Cortex of kidney (tissue), 1 donor: ENCODE measurements at places on chromosomes 2 and 18.

DNA sequence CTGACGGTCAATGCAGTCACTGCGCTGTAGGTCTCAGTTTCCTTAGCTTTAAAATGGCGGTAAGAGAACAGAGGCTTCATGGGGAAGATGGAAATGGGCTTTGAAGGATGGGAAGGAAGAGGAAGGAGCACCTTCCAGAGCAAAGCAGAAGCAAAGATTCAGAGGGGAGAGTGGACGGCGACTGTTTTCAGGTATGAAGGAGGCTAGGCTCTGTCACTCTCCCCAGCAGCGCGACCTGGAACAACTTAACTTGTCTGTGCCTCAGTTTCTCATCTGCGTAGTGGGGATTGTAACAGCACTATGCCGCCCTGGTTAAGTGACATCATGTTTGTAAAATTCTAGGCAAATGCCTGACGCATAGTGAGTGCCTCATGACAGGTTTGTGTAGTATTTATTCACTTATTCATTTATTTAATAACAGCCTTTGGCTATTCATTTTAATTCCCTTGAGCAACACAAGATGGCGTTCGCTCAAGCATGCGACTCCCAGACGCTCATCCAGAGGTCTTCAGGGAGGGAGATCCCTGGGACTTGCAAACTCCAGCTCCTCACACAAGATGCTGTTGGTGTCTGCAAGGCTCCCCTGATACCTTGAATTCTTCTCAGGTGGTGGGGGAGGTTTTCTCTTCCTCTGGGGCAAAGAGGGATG, 336.3 kb downstream of the DYSF start:
- no peak for DNase-seq

- no peak for DNase-seq
These were observed 22.2 kb upstream of the YWHAQ start for GRCh38 chr2:9652898-9653479.

- DNase-seq, result no peak
These were observed 127.8 kb downstream of the CERS6 start for GRCh38 chr2:168583710-168584521.

GRCh38 chr2:147182260-147182659, 662.6 kb upstream of the ACVR2A start:
- DNase-seq, result no peak

DNA sequence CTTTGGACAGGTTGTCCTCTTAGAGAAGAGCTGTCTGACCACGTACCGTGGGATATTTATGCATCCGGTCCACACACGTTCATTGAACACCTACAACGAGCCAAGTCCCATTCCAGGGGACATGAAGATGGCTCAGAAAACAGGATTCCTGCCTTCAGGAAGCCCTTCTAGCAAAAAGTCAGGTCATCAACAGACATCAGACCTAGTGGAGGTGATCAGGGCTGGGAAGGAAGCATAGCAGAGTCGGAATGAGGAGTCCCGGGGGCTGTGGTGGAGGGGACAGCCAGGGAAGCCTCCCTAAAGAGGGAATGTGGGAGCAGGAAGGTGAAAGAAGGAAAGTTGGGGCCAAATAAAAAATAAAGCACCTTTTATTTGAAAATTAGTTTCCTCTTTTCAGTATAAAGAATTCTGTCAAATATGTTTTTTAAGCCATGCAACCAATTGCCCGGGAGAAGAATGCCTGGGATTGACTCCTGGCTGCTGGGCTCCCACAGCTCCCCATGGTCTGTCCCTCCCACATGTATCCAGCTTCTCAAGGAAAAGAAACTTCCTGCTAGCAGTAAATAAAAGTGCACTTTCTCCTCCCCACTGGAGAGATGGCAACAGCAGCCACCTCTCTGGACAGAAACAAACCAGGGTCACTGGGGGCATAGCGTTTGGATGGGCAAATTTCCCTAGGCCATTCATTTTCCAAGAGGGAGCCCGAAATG, 144.8 kb downstream of the SMAD7 start:
- no peak for DNase-seq

DNA sequence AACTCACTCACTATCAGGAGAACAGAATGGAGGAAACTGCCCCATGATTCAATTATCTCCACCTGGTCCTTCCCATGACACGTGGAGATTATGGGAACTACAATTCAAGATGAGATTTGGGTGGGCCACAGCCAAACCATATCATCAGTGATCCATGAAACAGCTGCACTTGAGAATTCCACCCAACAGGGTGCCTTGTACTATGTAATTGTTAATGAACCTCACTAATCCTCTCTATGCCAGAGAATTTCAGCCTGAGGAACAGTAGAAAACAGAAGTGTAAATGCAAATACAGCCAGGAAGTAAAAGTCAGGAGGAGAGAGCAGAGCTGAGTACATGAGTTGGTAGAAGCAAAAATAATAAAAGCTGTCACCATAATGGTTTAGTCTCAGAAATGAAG, 261.4 kb downstream of the EPHA4 start:
- DNase-seq, result no peak

- DNase-seq, result no peak
These were observed 145.1 kb downstream of the GFPT1 start for GRCh38 chr2:69241664-69242514.

DNA sequence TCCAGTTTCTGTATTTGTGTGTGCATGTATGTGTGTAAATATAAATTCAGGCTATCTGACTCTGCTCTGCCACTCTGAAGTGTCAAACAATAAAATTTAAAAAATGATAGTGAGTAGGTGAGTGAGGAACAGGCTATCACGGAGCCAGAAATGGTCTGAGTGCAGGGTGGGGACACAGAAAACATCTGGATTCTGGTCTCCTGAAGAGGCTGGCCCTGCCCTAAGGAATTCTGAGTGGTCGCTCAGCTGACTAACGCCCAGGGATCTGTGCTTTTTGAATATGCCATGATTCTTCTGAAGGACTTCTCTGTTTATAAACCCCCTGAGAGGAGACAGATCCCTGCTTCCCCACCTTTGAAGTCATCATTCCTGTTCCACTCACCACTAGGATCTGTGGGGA, 353.9 kb upstream of the GYPC start:
- DNase-seq, result no peak

DNA sequence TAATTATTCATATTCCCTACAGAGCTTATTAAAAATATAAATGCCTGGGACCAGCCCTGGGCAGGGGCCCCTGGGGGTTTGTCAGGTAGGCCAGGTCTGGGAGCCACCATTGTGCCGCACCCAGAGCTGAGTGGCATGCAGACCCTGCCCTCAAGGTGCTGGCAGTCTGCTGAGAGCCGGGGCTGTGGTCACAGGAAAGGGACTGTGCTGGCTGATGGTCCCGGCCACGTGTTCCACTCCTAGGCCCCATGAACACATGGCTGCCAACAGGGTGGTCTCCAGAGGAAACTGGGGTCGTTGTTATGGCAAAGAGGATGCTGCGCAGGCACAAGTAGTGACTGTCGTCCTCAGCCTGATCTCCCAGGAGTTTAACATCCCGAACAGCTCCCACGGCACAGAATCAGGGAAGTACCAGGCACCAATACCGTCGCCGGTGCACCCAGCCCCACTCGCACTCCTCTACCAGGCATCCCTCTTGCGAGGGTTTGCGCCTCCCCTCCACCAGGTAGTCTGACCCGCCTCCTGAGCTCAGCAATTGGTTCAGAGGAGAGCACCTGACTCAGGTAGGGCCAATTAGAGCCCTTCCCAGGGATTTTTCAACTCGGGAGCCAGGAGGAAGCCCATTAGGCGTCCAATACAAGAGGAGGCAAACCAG, 39.2 kb upstream of the BIN1 start:
- DNase-seq, result no peak

GRCh38 chr2:128585706-128586105, 267.0 kb upstream of the HS6ST1 start:
- DNase-seq, result no peak

GRCh38 chr18:69631281-69631680, 230.6 kb downstream of the DOK6 start:
- no peak for DNase-seq

DNA sequence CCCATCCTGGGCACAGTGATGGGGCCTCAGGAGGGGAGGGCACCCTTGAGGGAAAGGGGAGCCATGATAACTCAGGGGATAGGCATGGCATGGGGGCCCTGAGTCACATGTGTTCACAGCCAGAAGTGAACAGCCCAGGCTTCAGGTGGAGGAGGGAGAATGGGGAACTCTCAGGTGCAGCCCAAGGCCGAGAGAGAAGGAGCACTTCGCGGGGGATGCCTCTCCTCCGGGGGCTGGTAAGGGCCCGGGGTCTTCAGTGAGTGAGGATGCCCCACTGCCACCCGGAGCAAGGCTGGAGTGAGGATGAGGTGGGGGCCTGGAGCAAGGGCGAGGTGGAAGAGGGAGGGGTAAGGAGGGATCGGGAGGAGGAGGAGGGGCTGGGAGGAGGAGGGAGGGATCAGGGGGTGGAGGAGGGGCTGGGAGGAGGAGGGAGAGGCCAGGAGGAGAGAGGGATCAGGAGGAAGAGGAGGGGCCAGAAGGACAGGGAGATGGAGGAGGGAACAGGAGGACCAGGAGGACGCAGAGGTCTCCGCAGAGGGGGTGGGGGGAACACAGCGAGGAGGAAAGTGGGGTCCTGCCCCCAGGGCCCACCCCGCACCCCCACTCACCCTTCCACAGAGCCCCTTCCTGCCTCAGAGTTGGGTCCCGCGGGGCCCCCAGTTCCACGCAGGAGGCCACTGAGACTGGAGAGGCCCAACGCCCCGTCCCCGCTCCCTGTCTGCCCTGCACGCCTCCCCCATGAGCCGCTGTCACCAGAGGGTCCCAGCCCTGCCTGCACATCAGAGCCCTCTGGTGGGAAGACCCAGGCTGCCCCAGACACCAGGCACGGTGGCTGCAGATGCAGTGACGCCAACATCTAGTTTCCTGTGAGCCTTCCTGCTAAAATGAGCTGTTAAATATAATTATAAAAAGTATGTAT, 42.8 kb downstream of the RAMP1 start:
- no peak for DNase-seq

- DNase-seq, result no peak
These were observed 263.8 kb downstream of the RBM43 start for GRCh38 chr2:150997702-150998440.
